ENCODE measurements at places on chromosomes 7 and 10. TPM values are rescaled to one million over a fixed set of nuclear protein-coding genes. Genes with fewer than 3 reads are reported as not detected.

The GPC2 gene
- total RNA-seq: 6.1 TPM

The CDK1 gene
- total RNA-seq: 1.1 TPM

GRCh38 chr10:131282961-131283360 lies 28.6 kb downstream of the TCERG1L start:
- no peak for DNase-seq
- H3K36me3 ChIP-seq: no peaks in the 10 kb centered on the region
- H3K27me3 ChIP-seq: no peaks in the 10 kb centered on the region
- no peak overlapping the region for H3K27ac ChIP-seq

DNA sequence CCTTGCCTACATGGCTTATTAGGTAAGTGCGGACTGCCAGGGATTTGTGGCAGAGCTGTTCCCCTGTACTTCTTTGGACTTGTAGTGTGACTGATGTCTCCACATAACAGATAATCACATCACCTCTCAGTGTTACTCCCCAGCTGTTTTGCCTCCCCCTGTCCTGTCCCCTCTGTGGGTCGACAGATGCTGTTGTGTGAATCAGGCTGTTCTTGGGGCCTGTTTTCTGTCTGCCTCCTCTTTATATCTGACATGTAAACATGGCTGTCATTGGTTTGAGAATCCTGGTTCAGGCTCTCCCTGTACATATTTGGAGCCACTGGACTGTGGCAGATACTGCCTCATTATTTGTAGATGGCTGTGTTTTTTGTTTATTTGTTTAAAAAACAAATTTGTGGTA lies 22.7 kb downstream of the CCNY start:
- H3K4me3 ChIP-seq: no peak overlapping the region
- H3K27ac ChIP-seq: no peak overlapping the region
- H3K27me3 ChIP-seq: no peaks in the 10 kb centered on the region
- no peak for DNase-seq
- H3K36me3 ChIP-seq: no peaks in the 10 kb centered on the region

DNA sequence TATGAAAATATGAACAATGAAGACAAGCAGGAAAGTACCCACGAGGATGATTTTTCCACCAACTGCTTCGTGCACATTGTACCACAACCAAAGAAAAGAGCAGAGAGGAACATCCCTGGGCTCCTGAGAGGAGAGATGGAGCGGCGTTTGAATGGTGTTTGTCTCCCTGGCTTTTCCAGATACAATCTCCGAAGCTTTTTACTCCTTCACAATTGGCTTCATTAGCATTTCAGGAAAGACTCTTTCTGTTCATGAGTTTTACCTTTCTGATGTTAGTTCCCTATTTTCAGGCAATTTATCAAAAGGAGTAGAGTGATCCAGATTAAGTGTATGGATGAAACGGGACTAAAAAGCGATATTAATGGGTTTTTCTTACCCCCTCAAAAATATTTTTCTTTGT lies 49.3 kb downstream of the LYZL2 start:
- no peaks in the 10 kb centered on the region for H3K36me3 ChIP-seq
- H3K4me1 ChIP-seq: peaks cover 13% of the 10 kb centered on the region
- H3K27me3 ChIP-seq: no peaks in the 10 kb centered on the region

GRCh38 chr7:29765490-29765889 lies 40.8 kb upstream of the WIPF3 start:
- no peaks in the 10 kb centered on the region for H3K27me3 ChIP-seq
- H3K4me3 ChIP-seq: no peak overlapping the region
- no peak for DNase-seq
- H3K4me1 ChIP-seq: no peaks in the 10 kb centered on the region
- H3K27ac ChIP-seq: no peak overlapping the region
- no peaks in the 10 kb centered on the region for H3K36me3 ChIP-seq

GRCh38 chr7:132249256-132249971 lies 326.9 kb downstream of the PLXNA4 start:
- peaks cover 3% of the 10 kb centered on the region for H3K27me3 ChIP-seq
- H3K27ac ChIP-seq: no peak overlapping the region
- no peak overlapping the region for H3K4me3 ChIP-seq

DNA sequence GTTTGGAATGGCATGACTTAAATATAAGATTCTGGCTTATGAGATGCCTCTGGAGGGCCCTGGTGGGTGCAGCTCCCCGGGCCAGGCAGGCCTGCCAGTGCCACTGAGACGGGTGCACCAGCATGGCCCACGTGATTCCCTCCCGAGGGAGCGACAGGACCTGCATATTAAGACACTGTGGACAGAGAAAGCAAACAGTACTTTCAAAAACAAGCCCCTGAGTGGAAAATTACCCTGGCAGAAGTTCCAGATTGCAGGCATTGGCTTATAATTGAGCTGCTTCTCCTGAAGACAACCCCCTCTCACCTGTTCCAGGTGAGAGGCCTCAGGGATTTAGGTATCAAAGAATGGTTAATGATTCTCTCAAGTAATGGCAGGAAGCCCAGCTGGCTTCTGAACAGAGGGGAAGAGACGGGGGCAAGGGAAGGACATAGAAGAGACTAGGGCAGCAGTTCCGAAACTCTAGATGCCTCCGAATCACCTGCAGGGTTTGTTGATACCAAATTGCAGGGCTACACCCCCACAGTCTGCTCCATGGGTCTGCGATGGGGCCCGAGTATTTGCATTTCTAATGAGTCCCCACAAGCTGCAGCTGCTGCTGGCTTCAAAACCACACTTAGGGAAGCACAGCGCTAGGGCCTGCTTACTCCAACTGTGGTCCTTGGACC lies 66.0 kb upstream of the DOCK1 start:
- no peaks in the 10 kb centered on the region for H3K36me3 ChIP-seq
- H3K27me3 ChIP-seq: no peaks in the 10 kb centered on the region
- no peak overlapping the region for H3K4me3 ChIP-seq
- no peaks in the 10 kb centered on the region for H3K4me1 ChIP-seq
- no peak for DNase-seq

GRCh38 chr7:98163704-98164494 lies 47.3 kb upstream of the BHLHA15 start:
- no peak overlapping the region for H3K4me3 ChIP-seq
- no peaks in the 10 kb centered on the region for H3K27me3 ChIP-seq
- H3K4me1 ChIP-seq: peaks cover 9% of the 10 kb centered on the region
- no peak overlapping the region for H3K27ac ChIP-seq

- H3K27ac ChIP-seq: no peak overlapping the region
- H3K4me3 ChIP-seq: no peak overlapping the region
- no peaks in the 10 kb centered on the region for H3K27me3 ChIP-seq
- no peaks in the 10 kb centered on the region for H3K4me1 ChIP-seq
- DNase-seq: no peak
- no peaks in the 10 kb centered on the region for H3K36me3 ChIP-seq
These were observed 15.4 kb downstream of the COL13A1 start for GRCh38 chr10:69817078-69817581.

DNA sequence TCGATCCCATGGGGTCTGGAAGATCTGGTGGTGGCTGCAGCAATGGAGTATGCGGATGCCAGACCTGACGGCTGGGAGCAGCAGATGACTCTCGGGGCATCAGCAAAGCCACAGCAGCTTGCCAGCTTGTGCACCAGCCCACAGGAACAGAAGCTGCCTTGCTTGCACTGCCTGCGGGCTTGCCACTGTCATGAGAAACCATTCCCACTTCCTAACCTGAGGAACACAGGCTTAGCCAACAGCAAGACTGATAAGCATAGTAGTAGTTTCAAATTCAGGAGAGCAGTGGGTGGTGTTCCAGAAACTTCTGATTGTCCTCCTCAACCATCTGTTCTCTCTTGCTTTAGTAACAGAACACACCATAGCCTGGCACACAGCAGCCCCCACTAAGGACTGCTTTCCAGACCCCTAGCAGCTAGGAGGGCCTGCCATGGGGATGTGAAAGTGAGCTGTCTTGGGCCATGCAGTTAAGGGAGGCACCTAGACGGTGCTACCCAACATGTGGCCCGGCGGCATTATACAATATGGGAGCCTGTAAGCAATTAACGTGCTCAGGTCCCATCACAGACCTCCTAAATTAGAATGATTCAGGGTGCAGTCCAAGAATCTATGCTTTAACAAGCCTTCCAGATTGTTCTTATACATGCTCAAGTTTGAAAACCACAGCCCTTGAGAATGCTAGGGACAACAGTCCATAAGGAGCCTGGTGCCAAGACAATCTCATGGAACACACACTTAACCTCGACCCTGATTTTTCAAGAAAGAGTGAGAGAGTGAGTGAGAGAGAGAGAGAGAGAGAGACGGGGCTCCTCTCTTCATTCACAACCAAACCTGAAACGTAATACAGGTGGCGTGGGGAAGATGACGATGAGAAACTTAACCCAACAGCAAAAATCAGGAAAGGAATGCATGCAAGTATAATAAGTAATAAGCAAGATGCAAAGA lies 7.1 kb downstream of the ANXA11 start:
- no peaks in the 10 kb centered on the region for H3K27me3 ChIP-seq
- H3K4me1 ChIP-seq: peaks cover 60% of the 10 kb centered on the region
- no peak overlapping the region for H3K4me3 ChIP-seq
- no peak for DNase-seq

DNA sequence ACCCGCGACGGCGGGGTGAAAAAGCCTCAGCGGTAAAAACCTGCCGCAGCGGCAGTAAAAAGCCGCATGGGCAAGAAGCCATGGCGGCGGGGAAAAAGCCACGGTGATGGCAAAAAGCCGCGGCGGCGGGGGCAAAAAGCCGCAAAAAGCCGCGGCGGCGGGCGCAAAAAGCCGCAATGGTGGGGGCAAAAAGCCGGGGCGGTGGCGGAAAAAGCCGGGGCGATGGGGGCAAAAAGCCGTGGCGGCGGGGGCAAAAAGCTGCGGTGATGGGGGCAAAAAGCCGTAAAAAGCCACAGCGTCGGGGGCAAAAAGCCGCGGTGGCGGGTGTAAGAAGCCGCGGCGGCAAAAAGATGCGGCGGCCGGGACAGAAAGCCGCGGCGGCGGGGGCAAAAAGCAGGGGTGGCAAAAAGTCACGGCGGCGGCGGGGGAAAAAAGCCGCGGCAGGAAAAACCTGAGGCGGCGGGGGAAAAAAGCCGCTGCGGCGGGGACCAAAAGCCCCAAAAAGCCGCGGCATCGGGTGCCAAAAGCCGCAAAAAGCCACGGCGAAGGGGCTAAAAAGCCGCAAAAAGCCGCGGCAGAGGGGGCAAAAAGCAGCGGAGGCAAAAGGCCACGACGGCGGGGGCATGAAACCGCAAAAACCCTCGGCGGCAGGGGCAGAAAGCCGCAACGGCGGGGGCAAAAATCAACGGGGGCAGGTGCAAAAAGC lies 488.5 kb downstream of the ZNF33B start:
- no peak for DNase-seq
- no peaks in the 10 kb centered on the region for H3K36me3 ChIP-seq
- no peak overlapping the region for H3K4me3 ChIP-seq
- H3K27ac ChIP-seq: no peak overlapping the region

Measured in B cell (primary cell).